ENCODE measurements at places on chromosomes 3 and 15.

GRCh38 chr3:27596334-27596841, 112.2 kb upstream of the SLC4A7 start:
- peak; percentile 24 for DNase-seq

- DNase-seq = no peak
Measured at GRCh38 chr15:85479071-85479647, 98.8 kb downstream of the AKAP13 start.

- no peak for DNase-seq
Measured at GRCh38 chr3:134146666-134147065, 104.0 kb downstream of the RYK start.

- DNase-seq = no peak
Measured at GRCh38 chr3:153295901-153296300, 133.9 kb downstream of the RAP2B start.

GRCh38 chr15:42215913-42216829, 8.1 kb upstream of the VPS39 start:
- DNase-seq = no peak

DNA sequence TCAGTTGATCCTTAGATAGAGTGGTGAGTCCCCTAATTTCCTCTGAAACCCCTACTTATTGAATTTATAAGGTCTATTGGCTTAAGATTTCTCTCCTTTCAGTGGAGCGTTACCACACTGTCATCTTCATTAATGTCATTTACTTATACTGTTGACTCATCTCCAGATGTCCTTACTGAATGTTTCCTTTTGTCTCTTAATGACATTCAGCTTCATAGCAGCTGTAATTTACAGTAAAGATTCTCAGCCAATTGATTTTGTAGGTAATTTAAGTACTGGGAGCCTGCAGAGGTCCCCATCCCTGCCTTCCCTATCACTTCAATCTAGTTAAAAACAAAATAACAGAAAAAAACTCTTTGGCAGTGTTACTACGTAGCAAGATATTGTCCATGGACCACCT, 18.8 kb downstream of the STX19 start:
- no peak for DNase-seq

DNA sequence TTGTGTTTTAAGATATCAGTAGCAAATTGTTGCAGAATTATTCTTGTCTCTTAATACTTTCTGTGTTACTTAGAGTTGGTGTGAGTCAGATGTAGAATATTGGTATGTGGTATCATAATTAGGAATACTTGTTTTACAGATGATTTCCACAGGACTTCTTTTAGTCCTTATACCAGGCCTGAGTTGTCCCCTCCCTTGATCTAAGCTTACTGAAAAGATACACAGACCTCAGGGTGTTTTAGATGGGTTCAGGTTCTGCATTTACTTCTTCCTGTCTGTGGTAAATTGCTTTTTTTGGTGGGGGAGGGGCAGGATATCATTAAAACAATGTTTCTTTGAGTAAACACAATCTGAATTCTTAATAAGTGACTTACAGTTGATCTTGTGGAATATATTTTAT, 14.2 kb downstream of the DZIP3 start:
- no peak for DNase-seq

DNA sequence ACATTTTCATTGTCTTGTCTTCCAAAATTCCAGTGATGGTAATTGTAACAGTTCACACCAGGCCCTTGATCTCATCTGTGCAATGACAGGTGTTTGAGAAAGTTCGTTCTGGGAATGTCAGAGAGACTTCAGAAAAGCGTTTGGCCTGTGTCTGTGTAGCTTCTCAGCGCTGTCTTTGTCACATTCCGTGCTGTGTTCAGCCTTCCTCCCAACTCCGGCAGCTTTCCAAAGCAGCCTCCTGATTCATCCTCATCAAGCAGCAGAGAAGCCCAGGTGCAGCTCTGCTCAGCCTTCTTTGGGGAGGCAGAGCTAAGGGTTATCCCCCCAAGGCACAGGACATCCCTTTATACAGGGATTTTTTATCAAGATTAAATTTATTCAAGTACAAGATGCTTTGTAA, 494.0 kb upstream of the SUCLG2 start:
- no peak for DNase-seq

DNA sequence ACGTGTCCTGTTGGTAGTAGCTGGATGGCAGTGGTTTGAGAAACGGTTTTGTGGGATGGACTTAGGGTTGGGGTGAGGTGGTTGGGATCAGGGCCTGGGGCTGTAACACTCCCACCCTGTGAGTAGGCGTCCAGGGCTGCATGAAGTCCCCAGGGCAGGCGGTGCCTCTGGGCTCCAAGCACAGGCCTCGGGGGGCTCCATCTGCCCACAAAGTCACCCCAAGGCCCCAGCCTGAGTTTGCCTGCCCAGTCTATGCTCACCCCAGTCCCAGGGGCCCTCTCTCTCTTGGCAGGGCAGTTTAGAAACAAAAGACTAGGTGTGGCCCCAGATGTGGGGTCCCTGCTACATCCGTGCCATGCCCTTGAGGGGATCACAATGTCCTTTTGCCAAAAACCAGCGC, 86.9 kb upstream of the PRR23E start:
- DNase-seq = no peak

GRCh38 chr3:160697637-160698380, 20.8 kb downstream of the ARL14 start:
- no peak for DNase-seq

DNA sequence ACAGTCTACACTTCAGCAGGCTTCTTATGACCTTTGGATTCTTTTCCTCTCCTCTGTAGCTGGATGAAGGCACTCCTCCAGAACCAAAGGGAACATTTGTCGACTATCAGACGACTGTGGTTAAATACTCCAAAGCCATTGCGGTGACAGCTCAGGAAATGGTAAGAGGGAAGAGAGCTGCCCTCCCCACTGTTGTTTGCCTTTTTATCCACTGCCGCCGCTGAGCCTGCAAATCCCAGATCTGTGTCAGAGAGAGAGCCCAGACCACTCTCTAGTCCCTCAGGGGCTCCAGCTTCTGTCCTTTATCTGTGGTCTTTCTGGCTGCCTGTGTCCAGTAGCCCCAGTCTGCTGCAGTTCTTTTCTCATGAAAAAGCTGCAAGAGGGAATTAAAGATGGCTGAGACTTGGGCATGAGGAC, 261.5 kb upstream of the TPM1 start:
- DNase-seq = peak; percentile 19

GRCh38 chr3:72188536-72188935, 403.6 kb upstream of the PROK2 start:
- no peak for DNase-seq

- DNase-seq = no peak
Measured at GRCh38 chr3:90016555-90016954, 909.1 kb downstream of the EPHA3 start.

DNA sequence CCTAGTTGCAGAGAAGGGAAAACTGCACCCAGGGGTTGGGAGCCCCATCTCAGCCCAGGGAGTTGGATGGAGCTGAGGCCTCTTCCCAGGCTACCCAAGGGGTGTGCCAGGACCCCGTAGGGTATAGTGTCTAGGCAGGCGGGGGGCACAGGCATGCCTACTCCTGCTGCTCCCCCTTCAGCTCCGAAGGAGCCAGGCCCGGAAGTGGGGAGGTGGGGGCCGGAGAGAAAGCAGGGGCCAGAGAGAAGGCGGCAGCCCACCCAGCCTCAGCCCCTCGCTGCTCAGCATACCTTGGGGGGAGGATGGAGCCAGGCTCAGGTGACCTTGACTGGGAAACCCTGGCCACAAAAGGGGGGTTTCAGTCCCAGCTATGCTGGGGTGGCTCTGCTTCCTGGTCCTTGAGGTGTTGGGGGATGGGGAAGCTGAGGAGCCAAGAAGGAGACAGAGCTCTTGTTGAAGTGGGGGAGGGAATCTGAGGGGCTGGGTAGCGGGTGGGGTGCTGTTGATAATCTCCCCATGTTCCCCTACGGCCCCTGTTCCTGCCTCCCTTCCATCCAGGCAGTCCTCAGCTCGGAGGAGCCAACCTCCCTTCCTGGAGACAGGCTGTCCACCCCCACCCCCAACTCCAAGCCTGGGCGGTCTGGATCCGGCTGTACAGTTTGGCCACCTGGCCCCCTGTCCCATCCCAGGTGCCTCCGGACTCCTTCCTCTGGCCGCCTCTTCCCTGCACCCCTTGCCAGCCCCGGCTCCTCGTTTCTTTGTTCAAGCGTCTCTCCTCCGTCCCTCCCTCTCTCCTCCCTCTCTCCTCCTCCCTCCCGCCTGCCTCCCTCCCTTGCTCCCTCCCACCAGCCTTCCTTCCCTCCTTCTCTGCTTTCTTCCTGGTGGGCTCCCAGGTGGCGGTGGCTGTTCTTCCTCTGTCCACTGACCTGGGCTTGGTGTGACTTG, 1.7 kb downstream of the SEMA3F start:
- no peak for DNase-seq

- DNase-seq = no peak
Measured at GRCh38 chr3:152522036-152522435, 253.3 kb downstream of the MBNL1 start.

DNA sequence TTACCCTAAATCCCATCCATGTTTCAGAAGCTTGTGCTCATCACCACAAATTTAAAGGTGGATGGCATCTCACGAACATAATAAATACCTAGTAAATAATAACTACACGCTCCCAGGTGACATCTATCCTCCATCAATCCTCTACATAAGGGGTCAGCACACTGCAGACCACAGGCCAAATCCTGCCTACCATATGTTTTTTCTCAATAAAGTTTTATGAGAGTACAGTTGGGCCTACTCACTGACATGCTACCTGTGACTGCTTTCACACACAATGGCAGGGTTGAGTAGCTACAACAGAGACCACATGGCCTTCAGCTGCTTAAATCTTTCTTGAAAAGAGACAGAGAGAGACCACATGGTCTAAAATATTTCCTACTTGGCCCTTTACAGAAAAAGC, 105.9 kb downstream of the LMLN start:
- no peak for DNase-seq
